ENCODE measurements at places on chromosomes 12 and 14.

- DNase-seq, result no peak
These were observed 269.3 kb upstream of the NPAS3 start for GRCh38 chr14:32669391-32669790.

- DNase-seq, result no peak
These were observed 60.0 kb downstream of the NCOR2 start for GRCh38 chr12:124507188-124508109.

GRCh38 chr12:57005980-57006808 is at the start of gene ZBTB39:
Gene ZBTB39, minus strand, starts transcription at chr12:57006546. Its CDS starts 1,629 bp downstream, at chr12:57004917.
- DNase-seq, result peak; percentile 36

DNA sequence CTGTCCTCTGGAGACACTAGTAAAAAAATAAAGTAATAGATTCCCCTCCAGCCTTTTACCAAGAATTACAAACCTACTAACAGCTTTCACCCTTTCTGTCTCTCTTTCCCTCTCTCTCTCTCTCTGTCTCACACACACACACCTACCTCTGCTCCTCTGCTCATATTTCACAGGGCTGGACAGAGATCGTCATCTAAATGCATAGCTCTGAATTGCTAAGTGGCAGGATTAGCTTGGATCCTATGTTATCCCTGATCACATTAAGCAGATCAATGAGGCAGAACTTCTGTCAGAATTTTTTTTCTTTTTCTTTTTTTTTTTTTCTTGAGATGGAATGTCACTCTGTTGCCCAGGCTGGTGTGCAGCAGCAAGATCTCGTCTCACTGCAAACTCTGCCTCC is 22.9 kb downstream of the VCPKMT start:
- DNase-seq, result no peak

- no peak for DNase-seq
These were observed 46.7 kb downstream of the FAM222A start for GRCh38 chr12:109760031-109760929.

DNA sequence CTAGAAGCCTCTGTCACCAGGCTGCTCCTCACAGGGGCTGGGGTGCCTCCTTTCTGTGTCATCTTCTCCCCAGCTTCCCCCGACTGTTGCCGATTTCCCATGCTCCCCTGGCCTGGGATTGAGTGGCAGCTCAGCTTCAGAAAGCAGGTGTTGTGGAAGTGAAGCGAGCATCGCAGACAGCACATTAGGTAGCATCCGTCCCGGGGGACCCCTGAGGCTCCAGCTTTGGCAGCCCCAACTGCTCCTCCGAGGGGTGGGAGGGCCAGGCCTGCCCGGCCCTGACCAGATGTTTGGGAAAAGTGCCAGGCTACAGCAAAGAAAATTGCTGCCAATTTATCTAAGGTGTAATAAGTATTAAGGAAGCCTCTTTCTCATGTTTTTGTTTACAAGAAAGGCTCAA is 1045.6 kb downstream of the BCL11B start:
- no peak for DNase-seq

DNA sequence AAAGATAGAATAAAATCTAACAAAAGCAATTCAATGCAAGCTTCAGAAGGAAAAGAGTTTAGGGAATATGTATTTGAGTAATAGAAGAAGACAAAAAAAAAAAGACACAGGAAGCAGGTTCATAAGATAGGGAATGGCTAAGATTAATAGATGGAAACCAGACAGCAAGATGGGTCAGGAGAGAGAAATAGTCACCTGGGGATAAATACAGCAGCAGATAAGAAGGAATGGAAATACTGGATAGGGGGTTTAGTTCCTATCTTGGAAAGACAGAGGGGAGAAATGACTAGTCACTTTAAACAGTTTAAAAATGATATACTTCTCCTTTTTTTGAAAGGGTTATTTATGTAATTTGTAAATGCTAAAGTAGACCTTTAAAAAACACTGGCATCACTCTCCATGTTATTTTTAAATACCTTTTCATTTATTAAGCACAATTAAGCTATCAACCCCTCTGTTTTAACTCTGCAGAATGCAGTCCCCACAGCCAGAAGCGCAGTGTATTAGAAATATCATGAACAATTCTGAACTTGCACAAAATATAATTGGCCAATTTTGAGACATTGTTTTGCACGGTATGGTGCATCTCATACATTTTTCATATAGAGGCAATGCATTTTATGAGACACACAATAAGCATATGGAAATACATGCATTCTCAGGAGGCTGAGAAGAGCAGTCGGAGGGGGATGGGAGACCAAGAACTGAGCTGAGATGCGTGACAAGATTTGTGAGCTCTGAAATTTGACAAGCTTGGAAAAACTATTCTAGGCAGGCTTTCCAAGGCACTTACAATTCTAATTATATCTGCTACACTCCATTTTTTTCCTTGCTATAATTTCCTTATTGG is 303.4 kb upstream of the PRICKLE1 start:
- no peak for DNase-seq
